Lower leg skin (tissue), 4 donors: ENCODE measurements at places on chromosomes 6 and 20. TPM values are rescaled to one million over a fixed set of nuclear protein-coding genes. Genes with fewer than 3 reads are reported as not detected.

DNA sequence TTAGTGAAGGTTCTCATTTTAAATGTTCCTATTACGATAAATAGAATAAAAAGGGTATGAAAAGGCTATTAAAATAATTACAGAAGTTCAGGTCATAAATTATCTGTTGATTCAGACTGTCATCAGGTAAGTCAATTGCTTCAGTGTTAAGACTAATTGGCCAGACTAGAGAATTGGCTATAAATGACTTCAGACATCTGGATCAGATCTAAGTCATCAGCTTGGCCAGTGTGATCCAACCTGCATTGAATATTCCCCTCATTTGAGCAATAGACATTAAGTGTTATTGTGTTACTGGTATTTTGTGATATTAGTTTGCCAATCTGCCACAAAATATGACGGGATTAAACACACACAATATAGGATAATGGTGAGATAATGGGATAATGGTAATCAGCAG is 377.6 kb upstream of the CITED2 start:
- no peak for DNase-seq

- peak; percentile 89 for DNase-seq
Measured at GRCh38 chr6:71473926-71474325, 185.3 kb downstream of the OGFRL1 start.

DNA sequence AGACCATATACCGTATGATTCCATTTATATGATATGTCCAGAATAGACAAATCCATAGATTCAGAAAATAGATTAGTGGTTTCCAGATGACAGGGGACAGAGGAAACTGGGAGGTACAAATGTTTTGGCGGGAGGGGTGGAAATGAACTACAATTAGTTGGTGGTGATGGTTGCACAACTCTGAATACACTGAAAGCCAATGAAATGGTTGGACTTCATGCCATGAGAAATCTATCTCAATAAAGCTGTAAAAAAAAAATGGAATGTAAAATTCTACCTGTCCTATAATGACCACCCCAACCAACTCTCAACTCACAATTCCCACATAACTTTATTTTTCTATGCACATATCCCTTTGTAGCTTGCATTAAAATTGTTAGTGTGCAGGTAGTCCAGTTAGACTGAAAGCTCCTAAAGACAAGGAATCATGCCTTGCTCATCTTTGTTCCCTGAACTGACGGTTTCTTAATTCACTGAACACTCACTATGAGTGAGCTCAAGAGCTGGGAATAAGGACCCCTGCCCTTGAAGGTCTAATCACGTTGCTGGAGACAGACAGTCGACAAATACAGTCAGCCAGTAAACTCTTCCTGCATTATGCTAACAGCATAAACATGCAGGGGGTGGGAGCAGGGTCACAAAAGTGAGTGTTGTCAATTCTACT is 1.4 kb downstream of the DCDC2 start:
- DNase-seq = no peak

GRCh38 chr6:83911278-83911677 is 51.8 kb downstream of the CYB5R4 start:
- no peak for DNase-seq

GRCh38 chr6:14671261-14671681 is 553.7 kb downstream of the CD83 start:
- DNase-seq = no peak

- no peak for DNase-seq
Measured at GRCh38 chr20:38932457-38933120, 6.4 kb downstream of the FAM83D start.

The POU5F1 gene
- 5.2 TPM for total RNA-seq

The RAET1L gene
- total RNA-seq = 7.1 TPM

- no peak for DNase-seq
Measured at GRCh38 chr6:166307082-166308032, 835 bp downstream of the PRR18 start.

DNA sequence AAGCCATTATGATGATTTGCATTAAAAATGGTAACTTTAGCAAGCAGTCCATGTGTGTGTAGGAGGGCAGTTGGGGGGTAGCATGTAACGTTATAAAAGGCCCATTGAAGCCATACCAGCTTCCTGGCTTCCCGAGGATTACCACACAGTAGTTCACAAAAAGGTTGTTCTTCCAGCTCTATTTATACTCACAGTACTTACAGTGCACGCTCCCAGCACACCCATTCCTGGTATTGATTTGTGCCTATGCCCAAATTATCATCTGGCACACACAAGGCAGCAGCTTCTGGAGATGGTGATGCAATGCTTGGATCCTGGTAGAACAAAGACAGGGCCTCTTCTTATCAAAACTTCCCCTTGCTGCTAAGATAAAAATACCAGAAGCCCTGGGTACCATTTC is 436.8 kb downstream of the HAO1 start:
- no peak for DNase-seq

GRCh38 chr20:33005132-33005566 is 916 bp upstream of the SUN5 start:
- no peak for DNase-seq

The FAM135A gene
- total RNA-seq = 80.4 TPM

The TAP1 gene
- total RNA-seq = 90.7 TPM
